ENCODE measurements at places on chromosomes 11 and 22. TPM values are rescaled to one million over a fixed set of nuclear protein-coding genes. Genes with fewer than 3 reads are reported as not detected.

The POTEH gene
- not detected for total RNA-seq

The AQP11 gene
- total RNA-seq = 2.7 TPM

The RCOR2 gene
- 1.3 TPM for total RNA-seq

The DSCAML1 gene
- 0.15 TPM for total RNA-seq

The OR5M11 gene
- not detected for total RNA-seq

The RBX1 gene
- 53.3 TPM for total RNA-seq

The CCDC73 gene
- not detected for total RNA-seq

The SPI1 gene
- 0.10 TPM for total RNA-seq

The MS4A14 gene
- not detected for total RNA-seq

The MRPL11 gene
- total RNA-seq = 107 TPM

The OSBP gene
- total RNA-seq = 25.1 TPM

The FBLN1 gene
- total RNA-seq = 50.2 TPM

The KCNJ1 gene
- not detected for total RNA-seq

The MS4A2 gene
- not detected for total RNA-seq

The TRIM49C gene
- total RNA-seq = not detected

The TIMP3 gene
- total RNA-seq = 2.1 TPM

The NPAS4 gene
- not detected for total RNA-seq

The LINC01488 gene
- 0.05 TPM for total RNA-seq

The SCGB1D2 gene
- not detected for total RNA-seq

The ASPHD2 gene
- total RNA-seq = 1.4 TPM

The CBX7 gene
- 1.3 TPM for total RNA-seq

The PHOX2A gene
- total RNA-seq = not detected

Measured in A549 treated with CORT108297 at 1 μM for 4 hours (cell line).